ENCODE measurements at places on chromosomes 16 and 17. TPM values are rescaled to one million over a fixed set of nuclear protein-coding genes. Genes with fewer than 3 reads are reported as not detected.

- no peak for DNase-seq
Observed at GRCh38 chr16:19911747-19912454, 27.3 kb upstream of the GPRC5B start.

DNA sequence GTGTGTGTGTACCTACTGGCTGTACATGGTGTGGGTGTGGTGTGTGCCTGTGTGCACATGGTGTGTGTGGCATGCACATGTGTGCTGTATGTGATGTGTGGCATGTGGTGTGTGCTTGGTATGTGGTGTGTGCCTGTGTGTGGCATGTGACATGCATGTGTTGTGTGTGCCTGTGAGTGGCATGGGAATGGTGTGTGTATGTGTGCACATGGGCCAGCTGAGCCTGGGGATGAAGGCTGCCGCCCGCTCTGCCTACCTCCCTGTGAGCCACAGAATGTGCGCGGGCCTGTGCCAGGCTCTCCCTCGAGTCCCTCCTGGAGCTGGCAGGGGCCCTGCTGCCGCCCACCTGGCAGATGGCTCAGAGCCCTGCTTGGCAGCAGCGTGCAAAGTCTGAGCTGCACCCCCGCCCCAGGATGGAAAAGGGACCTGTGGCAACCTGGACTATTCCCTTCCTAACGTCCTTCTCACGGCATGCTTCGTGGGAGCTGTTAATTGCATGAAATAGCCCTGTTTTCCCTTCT is 9.3 kb downstream of the PRSS27 start:
- DNase-seq, result no peak

DNA sequence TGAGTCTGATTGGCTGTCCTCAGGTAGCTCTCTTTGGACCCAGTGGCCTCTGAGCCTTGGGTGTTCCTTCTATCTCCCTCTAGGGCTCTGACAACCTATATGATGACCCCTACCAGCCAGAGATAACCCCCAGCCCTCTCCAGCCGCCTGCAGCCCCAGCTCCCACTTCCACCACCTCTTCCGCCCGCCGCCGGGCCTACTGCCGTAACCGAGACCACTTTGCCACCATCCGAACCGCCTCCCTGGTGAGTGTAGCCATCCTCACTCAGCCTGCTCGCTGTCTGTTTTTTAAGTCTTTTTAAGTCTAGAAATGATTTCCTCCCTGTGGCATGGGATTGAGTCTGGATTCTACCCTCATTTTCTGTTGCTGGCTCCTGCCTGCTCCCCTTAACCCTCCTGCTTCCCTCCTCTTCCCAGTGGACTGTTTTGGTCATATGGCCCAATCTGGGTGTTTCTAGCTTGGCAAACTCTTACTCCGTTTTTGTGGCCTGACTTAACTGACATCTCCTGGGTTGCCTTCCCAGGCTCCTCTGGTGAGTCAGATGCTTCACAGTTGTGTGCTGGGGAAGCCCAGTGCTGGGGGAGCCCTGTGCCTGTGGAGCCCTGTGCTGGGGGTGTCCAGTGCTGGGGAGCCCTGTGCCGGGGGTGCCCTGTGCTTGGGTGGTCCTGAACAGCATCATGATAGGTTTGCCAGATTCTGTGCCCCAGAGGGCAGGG is 9.9 kb downstream of the TAOK2 start:
- no peak for DNase-seq

GRCh38 chr16:8552487-8553221 is 37.7 kb downstream of the TMEM114 start:
- no peak for DNase-seq

- no peak for DNase-seq
Observed at GRCh38 chr16:15435216-15435864, 952 bp downstream of the BMERB1 start.

GRCh38 chr17:43740541-43740940 is 18.1 kb downstream of the SOST start:
- peak; percentile 55 for DNase-seq

DNA sequence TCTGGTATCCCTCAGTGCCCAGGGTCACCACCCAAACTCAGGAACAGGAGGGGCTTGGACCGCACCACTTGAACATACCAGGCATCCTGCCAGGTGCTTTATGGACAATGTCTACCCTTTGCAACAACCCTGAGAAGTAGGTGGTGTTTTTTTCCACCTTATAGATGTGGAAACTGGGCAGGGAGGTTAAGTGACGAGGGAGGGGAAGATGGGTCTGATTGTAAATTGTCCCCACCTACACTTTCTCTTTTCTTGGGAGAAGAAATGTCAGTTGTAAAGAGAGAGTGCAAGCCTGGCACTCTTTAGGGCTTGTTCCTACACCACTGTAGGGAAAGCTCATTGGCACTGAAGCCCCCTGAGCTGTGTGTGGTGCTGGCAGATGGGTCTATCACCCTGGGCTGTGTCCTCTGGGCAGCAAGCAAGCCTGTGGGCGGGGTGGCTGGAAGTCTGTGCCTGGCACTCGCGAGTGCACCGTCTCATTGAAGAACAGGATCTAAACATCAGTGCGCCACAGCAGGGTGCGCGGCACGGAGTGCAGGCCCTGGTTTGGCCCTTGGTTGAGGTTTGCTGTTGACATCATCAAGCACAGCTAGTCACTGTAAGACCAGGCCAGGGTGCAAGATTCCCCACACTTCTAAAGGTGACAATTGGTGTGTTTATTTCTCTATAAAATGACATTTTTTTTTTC is 15.1 kb downstream of the NOD2 start:
- no peak for DNase-seq

DNA sequence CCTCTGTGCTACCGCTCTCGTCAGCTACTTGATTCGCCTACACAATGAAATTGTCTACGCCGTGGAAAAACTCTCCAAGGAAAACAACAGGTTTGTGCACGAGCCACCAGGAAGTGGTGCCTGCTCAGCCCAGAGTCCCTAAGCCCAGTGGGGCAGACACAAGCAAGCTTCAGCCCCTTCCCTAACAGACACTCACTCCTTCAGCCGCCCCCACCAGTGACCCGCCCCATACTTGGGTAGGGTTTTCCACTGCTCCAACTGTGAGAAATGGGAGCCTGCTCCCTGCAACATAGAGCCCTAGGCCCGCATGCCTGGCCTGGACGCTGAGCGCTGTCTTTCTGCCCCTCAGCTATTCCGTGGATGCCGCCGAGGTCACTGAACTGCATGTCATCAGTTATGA is 28.6 kb upstream of the ENDOV start:
- DNase-seq, result no peak

- DNase-seq, result no peak
Observed at GRCh38 chr16:83541231-83541630, 266.5 kb upstream of the HSBP1 start.

DNA sequence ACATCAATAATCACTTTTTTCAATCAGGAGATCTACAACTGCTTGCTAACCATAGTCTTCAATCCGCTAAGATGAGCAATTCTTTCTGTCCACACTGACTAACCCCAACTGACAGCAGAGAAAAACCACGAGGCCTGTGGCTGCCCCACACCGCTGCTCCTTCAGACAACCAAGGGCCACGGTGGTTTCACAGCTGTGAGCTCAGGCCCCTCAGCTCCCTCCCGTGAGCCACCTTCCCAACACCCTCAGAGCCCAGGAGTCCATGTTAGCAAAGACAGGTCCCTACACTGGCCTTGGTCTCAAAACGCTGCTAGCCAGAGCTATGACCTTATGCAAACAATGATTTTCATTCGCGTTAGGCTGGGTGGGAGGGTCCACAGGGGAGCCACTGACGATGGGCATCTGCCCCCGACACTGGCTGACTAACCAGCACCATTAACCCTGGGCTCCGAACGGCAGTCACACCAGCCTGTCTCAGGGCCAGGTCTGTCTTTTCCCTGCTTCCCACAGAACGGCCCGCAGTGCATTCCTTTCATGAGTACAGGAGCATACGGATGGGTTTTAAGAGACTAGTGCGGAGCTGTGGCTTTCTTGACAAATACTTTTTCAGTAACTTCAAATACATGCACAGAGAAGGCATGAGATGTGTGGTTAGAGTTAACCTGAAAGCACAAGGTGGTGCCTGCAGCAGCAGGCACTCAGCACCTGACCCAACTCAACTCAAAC is 67.3 kb downstream of the ANKRD11 start:
- DNase-seq, result peak; percentile 65

DNA sequence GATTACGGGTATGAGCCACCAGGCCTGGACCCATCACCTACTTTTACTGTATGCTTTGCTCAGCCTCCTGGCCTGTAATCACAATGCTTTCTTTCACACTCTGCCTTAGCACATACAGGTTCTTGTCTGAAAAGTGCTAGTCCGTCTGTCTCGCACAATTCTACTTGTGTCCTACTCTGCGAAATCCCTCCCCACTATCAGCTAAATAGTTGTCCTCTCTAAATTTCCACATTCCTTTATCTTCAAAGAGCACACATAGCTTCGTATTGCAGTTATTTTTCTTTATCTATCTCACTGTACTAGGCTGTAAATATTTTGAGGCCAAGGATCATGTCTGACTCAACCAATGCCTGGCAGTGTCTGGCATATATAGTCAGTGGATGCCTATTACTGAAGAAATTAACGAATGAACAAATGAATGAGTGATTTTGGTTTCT is 38.5 kb upstream of the ETV4 start:
- peak; percentile 46 for DNase-seq

DNA sequence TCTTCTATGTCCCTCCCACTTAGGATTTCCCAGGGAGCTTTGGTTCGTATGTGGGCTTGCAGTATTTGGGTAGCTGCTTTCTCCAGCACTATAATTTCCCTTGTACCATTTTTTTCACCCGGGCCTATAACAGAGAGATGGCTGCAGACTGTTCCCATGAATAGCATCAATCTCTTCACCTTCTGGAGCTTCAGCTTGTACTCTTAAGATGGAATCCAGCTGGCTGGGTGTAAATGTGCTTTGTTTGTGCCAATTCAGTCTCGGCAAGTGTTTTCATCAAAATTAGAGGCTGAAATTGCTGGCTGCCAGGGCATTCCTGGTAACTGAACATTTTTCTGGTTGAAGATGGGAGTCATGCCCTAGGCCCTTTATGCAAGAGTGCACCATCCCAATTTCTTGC is 12.2 kb upstream of the CPD start:
- DNase-seq, result no peak

DNA sequence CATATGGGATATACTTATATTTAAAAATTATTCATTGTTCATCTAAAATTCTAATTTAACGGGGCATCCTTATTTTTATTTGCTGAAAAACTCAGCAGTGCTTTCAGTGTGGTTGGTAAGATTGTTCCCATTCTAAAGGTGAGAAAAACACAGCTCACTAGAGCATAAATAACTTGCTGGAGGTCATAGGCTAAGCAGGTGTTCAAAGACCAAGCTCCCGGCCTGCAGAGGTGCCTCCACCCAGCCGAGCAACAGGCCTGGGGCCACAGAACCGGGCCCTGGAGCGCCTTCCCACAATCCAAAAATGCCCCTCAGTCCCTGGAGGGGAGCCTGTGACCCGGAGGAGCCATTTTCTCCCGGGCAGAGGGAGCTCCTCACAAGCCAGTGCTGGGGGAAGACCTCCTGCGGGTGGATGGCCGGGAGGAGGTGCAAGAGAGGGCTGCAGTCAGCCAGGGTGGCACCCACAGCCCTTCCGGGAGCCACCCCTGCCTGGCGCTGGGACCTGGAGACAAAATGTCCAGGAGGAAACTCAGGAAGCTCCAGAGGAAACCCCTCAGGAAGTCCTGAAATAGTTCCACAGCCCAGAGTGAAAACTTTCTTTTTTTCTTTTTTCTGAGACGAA is 14.7 kb downstream of the ABR start:
- no peak for DNase-seq

- no peak for DNase-seq
Observed at GRCh38 chr16:74268372-74268782, 28.2 kb upstream of the PSMD7 start.

DNA sequence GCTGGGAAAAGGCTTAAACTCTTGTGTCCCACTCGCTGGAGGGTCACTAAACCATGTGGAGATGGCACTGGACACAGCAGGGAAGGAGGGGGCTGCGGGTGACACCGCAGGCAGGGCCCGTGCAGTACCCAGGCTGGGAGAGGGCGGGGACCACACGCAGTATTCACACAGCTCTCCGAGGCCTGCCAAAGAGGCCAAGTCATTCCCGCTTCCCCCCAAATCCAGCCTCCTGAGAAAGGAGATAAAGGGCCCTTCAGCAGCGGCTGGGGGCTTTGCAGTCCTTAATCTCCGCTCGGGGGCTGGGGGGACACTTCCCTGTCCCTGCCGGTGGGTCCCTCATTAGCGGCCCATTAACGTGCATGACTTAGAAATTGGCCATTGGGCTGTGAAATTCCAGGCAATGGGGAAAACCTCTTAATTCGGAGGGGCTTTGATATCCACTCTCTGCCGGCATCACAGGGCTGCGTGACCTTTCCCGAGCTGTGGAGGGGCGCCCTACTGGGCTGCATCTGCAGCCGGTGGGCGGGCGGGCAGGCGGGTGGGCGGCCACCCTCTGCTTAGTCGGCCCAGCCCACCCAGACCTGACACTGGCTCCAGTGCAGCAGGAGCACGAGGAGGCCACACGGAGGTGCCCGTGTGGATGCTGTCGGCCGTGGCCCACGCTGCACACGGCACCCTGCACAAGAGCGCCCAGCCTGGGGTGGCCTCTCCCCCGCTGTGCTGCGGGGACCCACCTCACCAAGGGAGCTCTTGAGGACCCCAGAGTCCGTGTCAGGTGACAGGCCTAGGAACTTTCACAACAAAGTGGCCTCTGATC is 2.6 kb upstream of the SLC38A8 start:
- no peak for DNase-seq

DNA sequence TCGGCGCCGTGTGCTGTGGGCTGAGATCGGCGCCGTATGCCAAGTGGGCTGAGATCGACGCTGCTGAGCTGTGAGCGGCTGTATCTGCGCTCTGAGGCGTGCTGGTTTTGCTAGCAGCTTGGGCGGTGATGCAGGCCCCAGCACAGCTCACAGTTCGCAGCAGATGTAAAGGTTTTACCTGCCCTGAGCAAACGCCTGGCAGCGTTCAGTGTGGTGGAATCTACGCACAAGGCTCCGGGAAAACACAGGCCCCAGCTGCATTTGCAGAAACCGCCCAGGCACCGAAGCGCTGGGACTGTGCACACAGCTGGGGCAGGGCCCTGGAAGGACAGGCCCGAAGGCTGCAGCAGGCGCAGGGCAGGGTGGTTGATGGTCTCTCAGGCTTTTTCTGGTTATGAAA is 8.0 kb upstream of the ZNF469 start:
- DNase-seq, result no peak

DNA sequence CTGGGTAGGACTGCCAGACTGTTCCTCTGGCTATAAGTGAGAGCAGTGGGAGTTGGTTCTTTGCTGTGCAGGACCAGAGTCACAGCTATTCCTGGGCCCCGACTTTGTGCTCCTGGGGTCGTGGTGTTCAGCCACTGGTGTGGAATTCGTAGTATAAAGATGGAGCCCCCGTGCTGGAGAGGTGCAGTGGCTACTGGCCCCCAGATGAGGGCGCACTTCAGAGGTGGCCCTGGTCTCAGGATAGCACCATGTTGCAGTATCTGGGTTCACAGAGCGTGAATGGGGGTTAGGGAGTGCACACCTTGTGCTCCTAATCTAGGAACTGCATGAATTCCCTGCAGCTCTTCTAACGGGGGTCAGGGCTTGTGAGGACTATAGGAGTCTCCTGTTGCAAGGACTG is 21.1 kb downstream of the TANC2 start:
- no peak for DNase-seq

Gene IRX5
- 1.9 TPM for total RNA-seq

Gene GAS7
- total RNA-seq, result 0.10 TPM

Gene CACNG5
- not detected for total RNA-seq

Gene TP53TG3
- not detected for total RNA-seq

Gene PRCD
- total RNA-seq, result not detected

Gene GFOD2
- total RNA-seq, result 21.9 TPM

Gene KRT35
- not detected for total RNA-seq

Gene CACNA1H
- total RNA-seq, result 2.0 TPM

Gene ASB16
- 0.29 TPM for total RNA-seq

Gene SEPTIN1
- total RNA-seq, result not detected

Gene TNRC6A
- total RNA-seq, result 23.1 TPM

Measured in A172 (cell line).